ENCODE measurements at places on chromosomes 12 and 14. TPM values are rescaled to one million over a fixed set of nuclear protein-coding genes. Genes with fewer than 3 reads are reported as not detected.

GRCh38 chr12:123602651-123603195 is 824 bp downstream of the DDX55 start:
- no peak for DNase-seq
- peaks cover 66% of the 10 kb centered on the region for H3K36me3 ChIP-seq
- H3K4me3 ChIP-seq, result peak overlapping the region; percentile 98
- no peaks in the 10 kb centered on the region for H3K27me3 ChIP-seq
- H3K27ac ChIP-seq, result peak overlapping the region; percentile 94

DNA sequence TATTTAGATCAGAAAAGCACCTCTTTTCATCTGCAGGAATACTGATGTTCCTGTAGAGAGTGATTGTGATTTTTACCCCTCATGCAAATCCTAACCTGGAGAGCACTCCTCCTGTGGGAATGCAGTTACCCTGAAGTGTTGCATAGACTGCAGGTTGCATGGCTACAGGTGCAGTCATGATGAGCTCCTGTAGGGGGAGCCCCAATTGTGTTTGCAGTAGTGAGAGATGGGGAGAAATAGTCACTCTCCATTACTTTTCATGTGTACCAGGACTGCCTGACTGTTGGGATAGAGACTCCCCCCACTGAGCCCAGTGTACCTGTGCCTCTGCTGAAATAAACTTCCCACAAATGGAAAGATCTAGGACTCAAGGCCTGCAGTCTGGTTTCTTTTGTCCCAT is 1086.5 kb downstream of the SLC6A15 start:
- no peak overlapping the region for H3K4me3 ChIP-seq
- H3K27me3 ChIP-seq, result no peaks in the 10 kb centered on the region
- no peaks in the 10 kb centered on the region for H3K36me3 ChIP-seq
- peak; percentile 4 for DNase-seq
- no peaks in the 10 kb centered on the region for H3K4me1 ChIP-seq

GRCh38 chr12:13478650-13479181 is 282.2 kb downstream of the EMP1 start:
- H3K4me3 ChIP-seq, result no peak overlapping the region
- H3K27me3 ChIP-seq, result no peaks in the 10 kb centered on the region
- H3K36me3 ChIP-seq, result no peaks in the 10 kb centered on the region
- no peaks in the 10 kb centered on the region for H3K4me1 ChIP-seq

GRCh38 chr12:122659579-122659978 is 43.6 kb downstream of the HCAR2 start:
- H3K4me3 ChIP-seq, result no peak overlapping the region
- H3K27ac ChIP-seq, result no peak overlapping the region
- H3K4me1 ChIP-seq, result no peaks in the 10 kb centered on the region
- no peaks in the 10 kb centered on the region for H3K27me3 ChIP-seq
- H3K36me3 ChIP-seq, result no peaks in the 10 kb centered on the region

- no peak overlapping the region for H3K4me3 ChIP-seq
- DNase-seq, result no peak
- H3K4me1 ChIP-seq, result no peaks in the 10 kb centered on the region
These were observed 445.6 kb upstream of the MIS18BP1 start for GRCh38 chr14:45698462-45699134.

GRCh38 chr12:39935275-39935674 is 170.6 kb downstream of the SLC2A13 start:
- peaks cover 10% of the 10 kb centered on the region for H3K4me1 ChIP-seq
- H3K4me3 ChIP-seq, result no peak overlapping the region
- no peaks in the 10 kb centered on the region for H3K36me3 ChIP-seq
- H3K27me3 ChIP-seq, result no peaks in the 10 kb centered on the region
- no peak for DNase-seq
- H3K27ac ChIP-seq, result no peak overlapping the region

GRCh38 chr12:26721800-26722199 is 111.2 kb downstream of the ITPR2 start:
- no peaks in the 10 kb centered on the region for H3K27me3 ChIP-seq
- H3K4me1 ChIP-seq, result no peaks in the 10 kb centered on the region
- no peaks in the 10 kb centered on the region for H3K36me3 ChIP-seq
- H3K27ac ChIP-seq, result no peak overlapping the region

- peak overlapping the region; percentile 44 for H3K4me3 ChIP-seq
- H3K4me1 ChIP-seq, result peaks cover 42% of the 10 kb centered on the region
- H3K27ac ChIP-seq, result peak overlapping the region; percentile 72
- H3K27me3 ChIP-seq, result no peaks in the 10 kb centered on the region
These were observed 1.0 kb downstream of the IGFBP6 start for GRCh38 chr12:53098354-53098981.

GRCh38 chr12:45598336-45598735 is 131.2 kb upstream of the ARID2 start:
- H3K27ac ChIP-seq, result no peak overlapping the region
- H3K4me1 ChIP-seq, result no peaks in the 10 kb centered on the region
- H3K27me3 ChIP-seq, result peaks cover 4% of the 10 kb centered on the region
- no peak overlapping the region for H3K4me3 ChIP-seq
- no peak for DNase-seq

- peak overlapping the region; percentile 58 for H3K27ac ChIP-seq
- H3K4me3 ChIP-seq, result no peak overlapping the region
- DNase-seq, result peak; percentile 88
- H3K36me3 ChIP-seq, result peaks cover 27% of the 10 kb centered on the region
These were observed 35.2 kb downstream of the SLC8B1 start for GRCh38 chr12:113299619-113300237.

GRCh38 chr12:388541-389141 is 479 bp downstream of the KDM5A start:
- DNase-seq, result peak; percentile 24
- H3K27me3 ChIP-seq, result no peaks in the 10 kb centered on the region
- no peaks in the 10 kb centered on the region for H3K4me1 ChIP-seq

DNA sequence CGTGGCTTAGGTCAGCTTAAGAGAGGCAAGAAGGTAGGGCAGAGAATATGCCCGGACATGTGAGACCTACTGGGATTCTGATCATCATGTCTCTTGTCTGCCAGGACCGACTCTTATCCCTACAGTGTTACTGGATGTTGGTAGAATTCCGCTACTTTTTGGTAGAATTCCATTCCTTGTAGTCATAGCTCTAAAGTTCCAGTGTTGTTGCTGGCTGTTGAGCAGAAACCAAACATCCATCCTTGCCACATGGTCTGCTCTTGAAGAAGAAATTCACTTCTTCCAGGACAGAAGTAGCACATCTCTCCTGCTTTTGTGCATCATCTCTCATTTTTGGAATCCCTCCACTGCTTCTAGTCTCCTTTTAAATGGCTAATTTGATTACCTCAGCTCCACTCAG is 453.7 kb downstream of the RPL10L start:
- H3K36me3 ChIP-seq, result no peaks in the 10 kb centered on the region
- no peak overlapping the region for H3K27ac ChIP-seq
- no peaks in the 10 kb centered on the region for H3K4me1 ChIP-seq
- H3K27me3 ChIP-seq, result no peaks in the 10 kb centered on the region

DNA sequence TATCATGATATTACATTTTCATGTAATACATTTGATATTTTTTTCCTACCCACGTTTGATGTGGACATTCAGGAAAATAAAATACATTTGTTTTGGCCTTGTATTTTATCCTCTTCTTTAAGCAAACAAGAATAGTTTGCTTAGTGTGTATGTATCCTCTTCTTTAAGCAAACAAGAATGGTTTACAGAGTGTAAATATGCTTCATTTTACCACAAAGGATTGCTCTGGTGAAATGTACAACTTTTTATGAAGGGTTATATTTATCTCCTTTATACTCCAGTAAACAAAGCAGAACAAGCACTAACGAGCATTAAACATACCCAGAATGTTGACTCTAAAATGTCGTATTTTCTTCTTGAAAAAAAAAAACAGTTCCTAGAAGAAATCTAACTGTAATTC is 244.7 kb downstream of the KCNH5 start:
- no peaks in the 10 kb centered on the region for H3K4me1 ChIP-seq
- no peaks in the 10 kb centered on the region for H3K36me3 ChIP-seq
- H3K27ac ChIP-seq, result no peak overlapping the region
- no peak overlapping the region for H3K4me3 ChIP-seq
- no peak for DNase-seq
- H3K27me3 ChIP-seq, result no peaks in the 10 kb centered on the region

GRCh38 chr12:52234223-52234810 is 1.3 kb downstream of the KRT7 start:
- DNase-seq, result no peak
- no peak overlapping the region for H3K4me3 ChIP-seq
- H3K4me1 ChIP-seq, result no peaks in the 10 kb centered on the region
- H3K27me3 ChIP-seq, result peaks cover 54% of the 10 kb centered on the region

DNA sequence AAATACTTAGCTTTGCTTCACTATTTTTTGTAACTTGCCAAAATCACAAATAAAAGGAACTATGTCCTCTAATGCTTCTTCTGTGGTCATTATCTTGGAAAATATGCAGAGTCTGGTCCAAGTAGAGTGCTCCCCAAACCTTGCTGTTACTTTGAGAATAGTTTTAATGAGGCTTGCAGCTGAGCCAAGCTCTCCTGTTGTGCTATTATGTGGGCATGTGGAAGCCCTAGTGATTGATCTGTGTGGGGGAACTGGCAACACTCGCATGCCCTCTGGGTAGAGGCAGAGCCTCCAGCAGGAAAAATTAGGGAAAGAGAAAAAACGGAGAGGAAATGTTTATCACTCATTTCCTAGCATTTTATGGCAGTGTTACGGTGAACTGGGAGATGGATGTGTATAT is 473.1 kb downstream of the EGLN3 start:
- DNase-seq, result no peak
- H3K4me1 ChIP-seq, result no peaks in the 10 kb centered on the region
- no peak overlapping the region for H3K27ac ChIP-seq
- H3K36me3 ChIP-seq, result no peaks in the 10 kb centered on the region

DNA sequence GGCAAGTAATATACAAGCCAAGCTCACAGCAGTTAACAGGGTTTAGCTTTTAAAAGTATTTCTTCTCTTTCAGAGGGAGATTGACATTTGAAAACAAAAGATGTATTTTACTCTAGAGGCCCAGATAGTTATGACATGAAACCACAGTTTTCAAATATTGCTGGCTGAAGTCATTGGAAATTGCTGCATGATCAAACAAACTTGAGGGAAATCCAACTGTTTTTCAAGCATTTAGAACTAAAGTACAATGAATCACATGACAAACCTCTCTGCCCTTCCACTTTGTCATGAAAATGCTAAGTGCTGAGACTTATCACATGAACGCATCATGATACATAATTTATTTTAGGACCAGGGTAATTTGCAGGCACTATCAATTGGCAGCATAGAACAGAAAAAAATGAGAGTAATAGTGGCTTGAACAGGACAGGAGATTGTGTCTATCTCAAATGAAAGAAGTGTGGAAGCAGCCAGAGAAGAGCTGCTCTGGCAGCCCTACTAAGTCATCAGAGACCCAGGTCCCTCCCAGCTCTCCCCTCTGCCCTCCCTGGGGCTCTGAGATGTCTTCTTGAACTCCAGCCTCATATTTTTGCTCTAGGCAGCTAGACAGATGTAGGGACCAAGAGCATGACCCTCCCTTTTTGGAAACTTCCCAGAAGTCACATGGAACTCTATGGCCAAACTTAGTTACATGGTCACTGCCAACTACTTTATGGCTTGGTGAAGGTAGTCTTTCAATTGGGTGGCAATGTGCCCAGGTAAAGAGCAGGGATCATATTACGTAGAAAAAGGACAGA is 90.1 kb upstream of the PELI2 start:
- no peak overlapping the region for H3K27ac ChIP-seq
- no peak for DNase-seq
- no peak overlapping the region for H3K4me3 ChIP-seq

- peaks cover 46% of the 10 kb centered on the region for H3K36me3 ChIP-seq
- H3K4me1 ChIP-seq, result no peaks in the 10 kb centered on the region
- no peak overlapping the region for H3K4me3 ChIP-seq
These were observed 16.8 kb downstream of the ERO1A start for GRCh38 chr14:52678591-52678990.

DNA sequence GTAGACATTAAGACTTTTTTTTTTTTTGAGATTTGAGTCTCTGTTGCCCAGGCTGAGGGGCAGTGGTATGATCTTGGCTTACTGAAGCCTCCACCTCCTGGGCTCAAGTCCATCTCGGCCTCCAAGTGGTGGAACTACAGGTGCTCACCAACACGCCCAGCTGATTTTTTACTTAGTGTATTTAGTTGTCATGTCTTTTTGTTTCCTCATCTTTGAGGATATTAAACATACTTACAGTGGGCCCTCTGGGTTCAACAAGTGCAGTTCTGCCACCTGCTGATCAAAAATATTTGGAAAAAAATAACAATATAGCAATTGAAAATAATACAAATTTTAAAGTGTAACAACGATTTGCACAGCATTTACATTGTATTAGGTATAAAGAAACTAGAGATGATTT is 4.4 kb upstream of the B4GALNT1 start:
- no peaks in the 10 kb centered on the region for H3K36me3 ChIP-seq
- H3K27me3 ChIP-seq, result no peaks in the 10 kb centered on the region
- peaks cover 15% of the 10 kb centered on the region for H3K4me1 ChIP-seq
- H3K4me3 ChIP-seq, result no peak overlapping the region
- DNase-seq, result no peak

- H3K4me1 ChIP-seq, result no peaks in the 10 kb centered on the region
- DNase-seq, result no peak
- no peak overlapping the region for H3K4me3 ChIP-seq
- H3K36me3 ChIP-seq, result no peaks in the 10 kb centered on the region
- H3K27ac ChIP-seq, result no peak overlapping the region
These were observed 11.8 kb downstream of the FOXG1 start for GRCh38 chr14:28778138-28779117.

GRCh38 chr12:11862798-11863197 is 207.9 kb upstream of the BCL2L14 start:
- H3K4me3 ChIP-seq, result no peak overlapping the region
- DNase-seq, result no peak
- H3K36me3 ChIP-seq, result no peaks in the 10 kb centered on the region
- no peaks in the 10 kb centered on the region for H3K4me1 ChIP-seq

DNA sequence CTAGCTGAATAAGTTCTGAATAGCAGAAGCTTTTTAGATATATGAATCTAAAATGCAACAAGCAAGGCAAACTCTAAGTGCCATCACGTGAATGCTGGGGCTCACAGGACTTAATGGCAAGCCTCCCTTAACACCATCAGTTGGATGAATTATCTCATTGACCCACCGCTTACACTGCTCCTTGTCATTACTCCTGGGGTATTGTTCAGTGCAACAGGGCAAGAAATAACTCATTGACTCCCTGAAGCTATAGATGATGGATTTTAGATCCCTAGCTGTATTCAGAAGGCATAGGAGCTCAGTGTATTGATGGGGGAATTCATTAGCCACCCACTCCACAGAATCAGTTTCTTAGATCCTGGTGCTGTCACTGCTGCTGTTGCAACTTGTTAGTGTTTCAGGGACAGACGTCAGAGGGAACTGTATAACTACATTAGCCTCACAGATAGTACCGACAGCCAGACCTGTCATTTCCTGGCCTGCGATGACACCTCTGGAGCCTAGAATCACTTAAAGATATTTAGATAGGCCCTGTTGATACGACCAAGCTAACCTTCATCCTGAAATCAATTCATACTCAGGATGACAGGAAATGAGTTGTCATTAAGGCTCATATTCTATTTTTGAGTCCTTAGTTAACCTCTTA is 735.3 kb downstream of the DIO2 start:
- no peak overlapping the region for H3K4me3 ChIP-seq
- H3K27ac ChIP-seq, result no peak overlapping the region
- H3K36me3 ChIP-seq, result no peaks in the 10 kb centered on the region

The CDKN3 gene
- total RNA-seq, result 41.3 TPM

The JAG2 gene
- 48.4 TPM for total RNA-seq

The RTN1 gene
- not detected for total RNA-seq

The FITM1 gene
- total RNA-seq, result 0.20 TPM

The CS gene
- 375 TPM for total RNA-seq

The FGF6 gene
- not detected for total RNA-seq

The NEK9 gene
- 24.0 TPM for total RNA-seq

The RERGL gene
- total RNA-seq, result not detected

The HAL gene
- total RNA-seq, result not detected

The TAS2R42 gene
- not detected for total RNA-seq
